ENCODE measurements at places on chromosomes 13 and 19.

GRCh38 chr19:7292950-7293761 lies 1.1 kb downstream of the INSR start:
- peak; percentile 79 for DNase-seq

DNA sequence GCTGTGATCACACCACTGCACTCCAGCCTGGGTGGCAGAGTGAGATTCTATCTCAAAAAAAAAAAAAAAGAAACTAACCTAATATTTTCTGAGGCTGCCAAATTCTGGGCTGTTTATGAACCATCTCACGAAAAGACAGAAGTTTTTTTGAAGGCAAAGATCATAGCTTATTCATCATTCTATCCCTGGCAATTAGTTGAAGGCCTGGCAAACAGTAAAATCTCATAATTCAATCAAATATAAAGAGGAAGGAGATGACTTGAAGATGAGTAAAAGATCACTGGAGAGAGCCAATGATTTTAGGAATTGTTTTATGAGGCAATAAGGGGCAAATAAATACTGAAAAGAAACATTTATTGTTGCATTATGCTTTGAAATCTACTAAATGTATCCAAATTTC lies 216.5 kb downstream of the DCLK1 start:
- DNase-seq = no peak

DNA sequence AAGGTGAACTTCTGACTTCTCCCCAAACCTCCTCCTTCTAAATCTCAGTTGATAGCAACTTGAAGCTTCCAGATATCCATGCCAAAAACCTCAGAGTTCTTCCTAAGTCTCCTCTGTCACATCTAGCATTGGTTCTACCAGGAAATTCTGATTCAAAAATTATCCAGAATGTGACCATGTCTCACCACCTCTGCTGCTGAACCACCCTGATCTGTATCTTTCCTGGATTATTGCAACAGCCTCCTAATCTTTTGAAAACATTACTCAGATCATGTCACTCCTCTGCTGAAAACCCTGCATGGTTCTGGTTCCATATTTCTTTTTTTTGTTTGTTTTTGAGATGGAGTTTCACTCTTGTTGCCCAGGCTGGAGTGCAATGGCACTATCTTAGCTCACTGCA lies 78.7 kb upstream of the TNFSF11 start:
- no peak for DNase-seq

DNA sequence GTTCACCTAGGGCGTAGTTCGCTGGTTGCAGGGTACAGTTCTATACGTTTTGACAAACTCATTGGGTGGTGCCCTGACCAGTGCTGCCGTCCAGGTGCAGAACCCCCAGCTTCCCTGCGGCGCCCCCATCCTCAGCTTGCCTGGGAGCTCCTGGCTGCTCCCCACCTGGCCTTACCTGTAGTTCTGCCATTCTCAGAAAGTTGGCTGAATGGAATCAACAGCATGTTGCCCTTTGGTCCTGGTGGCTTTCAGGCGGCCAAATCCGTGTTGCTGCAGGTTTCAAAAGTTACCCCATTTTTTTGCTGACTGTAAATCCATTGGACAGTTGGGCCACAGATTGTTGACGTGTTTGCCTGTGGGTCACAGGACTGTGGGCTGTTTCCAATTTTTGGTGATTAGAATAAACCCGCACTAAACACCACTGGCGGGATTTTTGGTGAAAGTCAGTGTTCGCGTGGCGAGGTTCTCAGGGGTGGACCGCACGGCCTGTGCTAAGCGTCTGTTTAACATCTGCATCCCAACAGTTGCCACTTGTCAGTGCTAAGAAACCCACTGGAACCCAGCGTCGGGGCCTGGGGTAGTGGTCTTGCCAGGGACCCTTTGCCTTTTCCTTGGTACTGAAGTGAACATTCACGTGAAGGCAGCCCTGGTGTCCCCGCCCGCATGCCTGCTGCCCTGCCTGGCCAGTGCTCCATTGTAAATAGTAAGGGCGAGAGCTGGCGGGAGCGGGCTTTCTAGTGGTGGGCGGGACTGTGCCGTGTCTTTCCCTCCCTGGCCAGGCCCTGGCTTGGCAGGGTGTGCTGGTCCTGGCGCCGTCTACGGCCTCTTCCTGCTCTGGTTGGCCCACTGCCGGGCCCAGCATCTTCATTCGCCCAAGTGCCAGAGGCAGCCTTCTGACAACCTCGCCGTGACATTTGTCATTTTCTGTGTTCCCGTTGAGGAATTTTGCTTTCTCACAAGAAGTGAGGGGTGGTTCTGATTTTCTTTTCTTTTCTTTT lies 3.3 kb downstream of the DOT1L start:
- peak; percentile 88 for DNase-seq

DNA sequence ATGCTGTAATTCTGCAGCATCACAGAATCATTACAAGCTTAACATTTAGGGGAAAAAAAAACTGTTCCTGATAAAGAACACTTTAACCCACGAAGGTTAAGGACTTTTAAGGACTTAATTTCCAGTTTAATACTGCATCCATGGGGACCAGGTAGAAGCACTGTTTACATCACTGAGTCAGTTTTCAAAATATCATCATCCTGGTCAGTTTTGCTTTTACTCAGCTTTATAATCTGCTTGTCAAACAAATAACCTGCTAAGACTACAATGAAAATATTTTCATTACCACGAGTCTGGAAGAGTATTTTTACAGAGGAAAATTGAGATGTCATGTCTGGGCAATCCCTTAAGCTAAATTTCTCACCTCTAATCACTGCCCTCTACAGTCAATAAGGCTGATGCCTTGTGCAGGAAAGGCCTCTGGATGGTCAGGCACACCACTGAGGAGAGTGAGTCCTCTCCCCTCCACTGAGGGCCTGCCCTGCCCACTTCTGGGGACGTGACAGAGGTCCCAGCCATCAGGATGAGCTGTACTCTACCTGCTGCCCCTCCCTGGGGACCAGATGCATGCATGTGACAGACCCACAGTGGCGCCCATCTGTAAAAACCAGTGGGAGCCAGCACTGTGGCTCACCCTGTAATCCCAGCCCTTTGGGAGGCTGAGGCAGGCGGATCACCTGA lies 31.0 kb downstream of the FOXO1 start:
- DNase-seq = no peak

DNA sequence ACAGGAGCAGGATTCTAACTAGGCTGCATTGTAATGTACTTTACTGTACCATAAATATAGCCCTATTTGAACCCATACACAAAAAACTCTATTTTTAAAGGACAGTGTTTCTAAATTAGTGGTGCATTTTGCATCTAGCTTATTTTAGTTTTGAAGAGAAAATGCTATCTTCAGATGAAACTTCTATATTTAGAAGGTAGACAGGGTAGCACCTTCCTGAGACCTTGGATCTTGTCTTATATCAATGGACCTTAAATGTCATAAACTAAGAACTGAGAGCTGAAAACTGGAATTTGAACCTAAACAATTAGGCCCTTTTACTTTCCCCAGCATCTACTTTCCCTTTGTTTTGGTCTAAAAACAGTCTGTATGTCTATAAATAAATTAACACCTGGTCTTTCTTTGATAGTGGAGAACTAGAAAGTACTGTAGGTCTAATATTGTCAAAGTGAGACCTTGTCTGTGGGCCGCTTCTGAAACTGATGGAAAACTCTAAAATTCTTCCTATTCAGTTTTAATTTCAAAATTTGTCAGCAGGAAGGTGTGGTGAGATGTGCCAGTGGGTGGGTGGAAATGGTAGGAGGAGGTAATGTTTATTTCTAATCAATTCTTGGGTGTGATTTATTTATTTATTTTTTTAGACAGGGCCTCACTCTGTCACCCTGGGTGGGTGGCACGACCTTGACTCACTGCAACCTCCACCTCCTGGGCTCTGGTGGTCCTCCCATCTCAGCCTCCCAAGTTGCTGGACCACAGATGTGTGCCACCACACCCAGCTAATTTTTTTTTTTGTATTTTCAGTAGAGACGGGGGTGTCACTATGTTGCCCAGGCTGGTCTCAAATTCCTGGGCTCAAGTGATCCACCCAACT lies 10.1 kb downstream of the COG3 start:
- no peak for DNase-seq

DNA sequence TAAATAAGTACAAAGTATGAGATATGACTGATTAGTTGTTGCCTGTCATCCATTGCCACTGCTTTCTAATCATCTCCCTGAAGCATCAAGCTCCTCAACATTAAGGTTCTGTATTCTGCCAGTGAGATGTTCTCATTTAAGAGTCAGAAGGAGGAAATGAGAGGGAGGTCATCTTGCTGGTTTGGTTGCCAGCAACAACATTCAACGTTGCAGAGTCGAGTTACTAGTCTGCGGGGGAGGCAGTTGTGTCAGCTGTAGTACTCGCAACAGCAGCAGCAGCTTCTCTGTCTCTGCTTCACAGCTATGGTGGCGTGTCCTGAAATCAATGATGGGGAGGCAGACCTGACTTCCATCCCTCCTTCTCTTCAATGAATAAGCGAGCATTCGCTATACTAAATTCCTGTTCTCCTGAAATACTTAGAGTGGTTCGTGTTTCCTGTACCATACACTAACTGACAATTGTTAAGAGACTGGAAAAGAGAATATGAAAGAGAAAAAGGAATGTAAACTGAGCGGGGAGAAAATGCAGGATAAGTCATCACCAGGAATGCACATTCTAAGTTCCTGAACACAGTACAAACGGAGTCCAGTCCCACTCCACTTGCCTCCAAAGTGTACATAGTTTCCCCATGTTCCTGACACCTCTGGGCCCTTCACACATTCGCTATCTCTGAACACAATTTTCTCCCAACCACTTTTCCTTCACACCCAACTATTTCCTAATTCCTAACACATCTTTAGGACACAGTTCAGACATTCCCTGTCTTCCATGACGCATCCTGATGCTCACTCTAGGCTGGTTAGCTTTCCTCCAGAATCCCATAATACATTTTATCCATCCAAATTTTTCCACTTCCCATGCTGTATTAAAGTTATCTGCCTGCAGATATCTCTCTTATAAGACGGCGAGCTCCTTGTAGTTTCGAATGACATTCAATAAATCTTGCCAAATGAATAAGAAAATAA lies 263.0 kb downstream of the KLF12 start:
- no peak for DNase-seq

GRCh38 chr19:36719687-36720556 lies 32.5 kb downstream of the ZNF567 start:
- no peak for DNase-seq

- DNase-seq = no peak
Observed at GRCh38 chr13:42746866-42747265, 34.5 kb upstream of the FAM216B start.

DNA sequence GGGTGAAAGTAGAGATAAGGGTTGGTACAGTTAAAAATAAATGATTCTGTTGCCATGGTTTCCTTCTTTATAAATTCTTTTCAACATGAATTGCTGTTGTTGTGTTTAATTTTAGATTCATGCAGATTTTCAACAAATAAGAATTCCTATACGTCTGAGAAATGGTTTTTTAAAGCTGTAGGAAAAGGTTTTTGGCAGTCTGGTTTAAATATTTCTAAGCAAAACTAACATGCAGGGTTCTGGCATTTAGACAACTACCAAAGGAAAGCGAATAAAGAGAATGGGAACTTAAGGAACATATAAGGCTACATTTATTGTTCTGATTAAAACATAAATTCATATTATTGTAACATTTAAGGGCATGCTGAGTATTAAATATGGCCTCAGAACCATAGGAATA lies 203.0 kb upstream of the MIR17HG start:
- DNase-seq = no peak

DNA sequence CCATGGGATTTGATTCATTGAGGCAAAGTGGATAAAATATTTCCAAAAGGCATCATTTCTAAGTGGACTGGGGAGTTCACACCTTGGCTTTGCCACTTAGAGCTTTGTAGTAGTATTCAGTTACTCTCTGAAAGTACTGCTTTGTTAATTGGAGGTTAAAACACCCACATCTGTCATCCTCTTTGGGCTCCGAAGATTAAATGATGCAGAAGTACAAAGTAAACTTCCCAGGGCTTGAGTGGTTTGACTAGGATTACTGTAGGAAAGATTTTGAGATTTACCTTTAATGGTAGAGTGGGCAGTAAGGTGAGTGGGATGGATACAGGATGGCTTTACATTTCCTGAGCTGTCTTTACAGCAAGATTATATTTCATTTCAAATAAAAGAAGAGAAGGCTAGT lies 42.4 kb downstream of the WASF3 start:
- DNase-seq = no peak

- DNase-seq = no peak
Observed at GRCh38 chr13:66933994-66934393, 296.1 kb downstream of the PCDH9 start.

- DNase-seq = no peak
Observed at GRCh38 chr19:32178956-32179355, 166.5 kb upstream of the ZNF507 start.

GRCh38 chr19:12983542-12984142 lies 11.6 kb upstream of the NFIX start:
- DNase-seq = peak; percentile 90

All from cardiac septum (tissue), 1 donor.